ENCODE measurements at places on chromosomes 12 and 14.

DNA sequence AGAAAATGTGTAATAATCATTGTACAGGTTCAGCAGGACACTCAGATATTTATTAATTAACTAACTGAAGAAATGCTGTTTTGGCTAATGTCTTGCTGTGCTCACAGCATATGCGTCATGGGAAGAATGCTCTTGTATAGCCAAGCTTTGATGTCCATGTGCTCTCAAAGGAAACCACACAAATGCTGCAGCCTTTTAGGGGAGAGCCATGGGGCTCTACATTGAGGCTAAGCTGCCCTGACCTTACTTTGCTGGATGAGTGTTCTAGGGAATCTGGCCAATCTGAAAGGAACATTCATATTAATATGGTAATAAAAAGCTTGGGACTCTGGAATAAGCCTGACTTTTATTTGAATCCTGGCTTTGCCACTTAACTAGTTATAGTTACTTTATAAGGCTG, 9.5 kb upstream of the CRADD start:
- no peak for DNase-seq

- DNase-seq: no peak
Observed at GRCh38 chr12:3913278-3913677, 40.1 kb upstream of the PARP11 start.

GRCh38 chr12:109378569-109378968, 30.9 kb downstream of the MYO1H start:
- no peak for DNase-seq

GRCh38 chr14:82725213-82725612, 1191.6 kb upstream of the SEL1L start:
- DNase-seq: no peak

DNA sequence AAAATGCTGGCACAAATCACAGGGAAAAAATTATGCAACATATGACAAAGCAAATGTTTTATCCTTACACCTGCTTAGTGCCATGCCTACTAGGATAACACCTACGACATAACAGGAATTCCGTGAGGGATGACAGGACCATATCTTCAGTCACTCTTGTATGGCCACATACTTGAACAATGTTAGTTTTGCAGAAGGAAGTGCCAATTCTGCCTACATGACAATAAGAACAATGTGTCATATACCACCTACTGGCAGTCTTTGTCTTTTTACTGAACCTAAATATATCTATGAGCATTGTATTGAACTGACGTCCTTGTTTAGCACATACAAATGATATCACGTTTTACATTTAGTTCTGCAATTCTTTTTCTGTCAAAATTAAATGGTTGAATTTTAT, 234.0 kb downstream of the ADAMTS20 start:
- DNase-seq: no peak

GRCh38 chr12:1749019-1749418, 58.1 kb downstream of the ADIPOR2 start:
- no peak for DNase-seq
